ENCODE measurements at places on chromosomes 5 and 9.
A peak's percentile ranks its signal among the peaks of the same experiment; 100 is the strongest.

GRCh38 chr9:4277531-4277991, 22.3 kb downstream of the GLIS3 start:
- no peaks in the 10 kb centered on the region for H3K27me3 ChIP-seq
- H3K36me3 ChIP-seq: peaks cover 15% of the 10 kb centered on the region
- no peak for DNase-seq
- peaks cover 6% of the 10 kb centered on the region for H3K4me1 ChIP-seq

- H3K27me3 ChIP-seq: no peaks in the 10 kb centered on the region
- H3K4me3 ChIP-seq: no peak overlapping the region
- no peak overlapping the region for H3K27ac ChIP-seq
- peaks cover 1% of the 10 kb centered on the region for H3K4me1 ChIP-seq
- peaks cover 56% of the 10 kb centered on the region for H3K36me3 ChIP-seq
- DNase-seq: no peak
These were observed 126.8 kb upstream of the DMRT1 start for GRCh38 chr9:714675-715074.

- no peak for DNase-seq
- H3K36me3 ChIP-seq: no peaks in the 10 kb centered on the region
- no peaks in the 10 kb centered on the region for H3K27me3 ChIP-seq
- no peaks in the 10 kb centered on the region for H3K4me1 ChIP-seq
- no peak overlapping the region for H3K4me3 ChIP-seq
- H3K27ac ChIP-seq: no peak overlapping the region
These were observed 512.2 kb upstream of the ZNF608 start for GRCh38 chr5:125258615-125259014.

GRCh38 chr5:50900952-50901510, 234.6 kb downstream of the PARP8 start:
- no peaks in the 10 kb centered on the region for H3K27me3 ChIP-seq
- no peaks in the 10 kb centered on the region for H3K36me3 ChIP-seq
- DNase-seq: no peak

DNA sequence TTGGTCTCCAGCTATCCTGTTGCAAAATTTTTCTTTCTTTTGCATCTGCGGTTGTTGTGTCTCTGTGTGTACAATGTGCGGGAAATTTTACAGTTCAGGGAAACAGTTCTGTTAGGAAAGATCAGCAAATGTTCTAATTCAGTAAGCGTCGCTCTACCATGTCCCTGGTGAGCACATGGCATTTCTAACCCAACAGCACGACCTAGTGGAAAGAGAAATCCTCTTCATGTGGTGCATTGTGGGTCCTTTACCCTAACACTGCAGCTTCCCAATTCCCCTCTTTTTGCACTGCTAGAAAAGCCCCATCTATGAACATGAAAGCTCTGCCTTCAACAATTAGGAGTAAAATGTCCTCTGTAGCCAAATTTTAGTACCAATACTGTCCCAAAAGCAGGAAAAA, 974.2 kb upstream of the CDH9 start:
- no peak for DNase-seq
- no peak overlapping the region for H3K4me3 ChIP-seq

DNA sequence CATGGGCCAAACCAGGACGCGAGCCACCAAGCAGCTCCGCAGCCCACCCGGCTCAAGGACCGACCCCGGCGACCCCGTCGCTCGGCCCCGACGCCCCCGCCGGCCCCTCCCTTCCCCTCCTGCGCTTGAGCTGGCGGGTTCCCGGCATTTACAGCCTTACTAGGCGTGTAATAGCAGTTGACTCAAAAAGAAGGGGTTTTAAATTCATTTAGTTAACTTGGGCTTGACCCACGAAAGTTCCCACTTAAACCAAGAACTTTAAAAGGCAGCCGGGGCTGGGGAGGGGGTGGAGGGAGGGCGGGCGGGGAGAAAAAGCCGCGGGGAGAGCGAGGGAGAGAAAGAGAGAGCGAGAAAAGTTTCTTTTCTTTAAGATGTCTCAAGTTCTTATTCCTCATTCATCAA, 636 bp downstream of the PRDM12 start:
- no peak overlapping the region for H3K27ac ChIP-seq
- no peak overlapping the region for H3K4me3 ChIP-seq
- H3K27me3 ChIP-seq: peaks cover 89% of the 10 kb centered on the region
- peaks cover 41% of the 10 kb centered on the region for H3K4me1 ChIP-seq

GRCh38 chr9:22446589-22446949, at the start of gene DMRTA1:
TSS of gene DMRTA1 (plus strand) at chr9:22446824. CDS start at chr9:22447066, 242 bp downstream.
- peak within 1 kb of the TSS; percentile 90 for H3K4me3 ChIP-seq
- peak within 1 kb of the TSS; percentile 97 for H3K27ac ChIP-seq
- peak; percentile 73 for DNase-seq
- H3K27me3 ChIP-seq: peaks cover 35% of the 10 kb centered on the region
- H3K36me3 ChIP-seq: peaks cover 3% of the 10 kb centered on the region
